ENCODE measurements at places on chromosomes 3 and 15.

DNA sequence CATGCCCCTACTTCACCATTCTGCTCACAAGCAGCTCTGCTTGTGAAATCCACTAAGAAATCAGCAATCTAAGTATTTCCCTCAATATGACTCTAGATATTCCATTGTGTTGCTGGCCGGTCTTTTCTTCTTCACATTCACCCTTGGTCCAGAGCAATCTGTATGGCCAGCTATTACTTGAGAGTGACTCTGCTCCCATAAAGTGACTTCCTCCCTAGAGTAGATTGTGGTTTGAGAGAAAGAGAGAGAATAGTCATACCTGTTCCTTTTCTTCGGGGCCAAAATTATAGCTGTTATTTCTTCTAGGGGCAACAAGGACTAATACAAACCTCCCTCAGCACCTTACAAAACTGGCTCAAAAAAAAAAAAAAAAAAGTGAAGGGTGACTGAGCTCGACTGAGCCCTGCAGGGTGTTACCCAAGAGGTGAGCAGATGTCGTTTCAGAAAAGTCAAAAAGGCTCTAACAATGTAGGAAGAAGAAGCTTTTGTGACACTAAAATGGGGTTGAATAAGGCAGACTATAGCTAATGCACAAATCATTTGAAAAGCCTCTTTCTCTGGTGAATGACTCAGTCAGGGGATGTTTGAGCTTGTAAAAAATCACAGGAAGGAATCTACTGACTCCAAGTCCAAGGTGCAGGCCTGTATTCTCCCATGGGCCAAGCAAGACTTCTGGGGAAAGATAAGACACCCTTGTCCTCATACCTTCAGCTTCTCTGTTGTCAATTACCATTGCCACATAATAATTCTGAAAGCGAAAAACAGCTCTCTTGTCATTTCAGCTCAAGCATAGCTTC, 161.0 kb upstream of the SLC24A5 start:
- H3K4me3 ChIP-seq, result no peak overlapping the region
- no peaks in the 10 kb centered on the region for H3K27me3 ChIP-seq
- H3K27ac ChIP-seq, result no peak overlapping the region
- H3K4me1 ChIP-seq, result no peaks in the 10 kb centered on the region
- DNase-seq, result no peak

DNA sequence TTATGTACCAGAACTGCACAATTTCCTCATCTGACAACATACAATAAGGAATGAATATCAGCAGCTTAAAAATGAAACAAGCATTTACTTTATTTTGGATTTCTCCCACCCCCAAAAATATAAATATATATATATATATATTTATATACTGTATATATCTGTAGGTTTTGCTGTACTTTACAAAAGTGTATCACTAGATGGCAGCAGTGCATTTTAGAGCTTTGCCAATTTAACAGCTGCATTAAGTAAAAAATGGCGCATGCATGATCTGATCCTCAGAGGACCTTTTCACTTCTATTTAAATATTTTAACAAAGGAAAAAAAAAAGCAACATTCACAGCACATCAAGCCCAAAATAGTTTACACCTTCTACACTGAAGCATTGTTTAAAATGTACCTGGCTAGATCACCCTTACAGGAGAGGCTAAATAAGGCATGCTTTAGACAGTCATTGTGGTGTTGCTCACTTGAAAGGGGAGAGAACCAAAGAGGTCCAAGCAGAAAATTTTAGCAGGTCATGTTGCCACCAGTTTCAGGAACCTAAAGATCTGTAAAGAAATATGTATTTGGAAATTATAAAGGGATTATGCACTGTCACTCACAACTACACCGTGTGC, 72.6 kb downstream of the NPTN start:
- peaks cover 91% of the 10 kb centered on the region for H3K36me3 ChIP-seq
- no peak overlapping the region for H3K4me3 ChIP-seq
- H3K27me3 ChIP-seq, result no peaks in the 10 kb centered on the region

DNA sequence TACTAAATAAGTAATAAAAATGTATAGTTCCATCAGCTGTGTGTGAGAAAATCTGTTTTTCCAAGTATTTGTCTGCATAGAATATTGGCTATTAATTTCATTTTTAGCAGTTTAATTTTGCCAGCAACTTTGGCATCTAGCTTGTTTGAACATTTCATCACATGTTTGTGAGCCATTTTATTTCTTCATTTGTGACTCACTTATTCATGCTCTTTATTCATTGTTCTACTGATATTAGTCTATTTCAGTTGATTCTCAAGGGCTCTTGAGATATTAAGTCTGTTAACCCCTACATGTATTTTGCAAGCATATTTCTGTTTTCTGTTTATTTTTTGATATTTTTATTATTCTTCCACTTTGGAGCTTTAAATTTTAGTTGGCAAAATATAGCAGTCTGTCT, 74.0 kb upstream of the PHLDB2 start:
- H3K36me3 ChIP-seq, result no peaks in the 10 kb centered on the region
- no peak overlapping the region for H3K4me3 ChIP-seq
- H3K4me1 ChIP-seq, result peaks cover 11% of the 10 kb centered on the region
- H3K27ac ChIP-seq, result no peak overlapping the region
- no peaks in the 10 kb centered on the region for H3K27me3 ChIP-seq
- DNase-seq, result no peak

- H3K4me1 ChIP-seq, result no peaks in the 10 kb centered on the region
- H3K36me3 ChIP-seq, result no peaks in the 10 kb centered on the region
- no peaks in the 10 kb centered on the region for H3K27me3 ChIP-seq
- DNase-seq, result no peak
- no peak overlapping the region for H3K27ac ChIP-seq
These were observed 98.1 kb downstream of the ZPLD1 start for GRCh38 chr3:102532901-102533300.

DNA sequence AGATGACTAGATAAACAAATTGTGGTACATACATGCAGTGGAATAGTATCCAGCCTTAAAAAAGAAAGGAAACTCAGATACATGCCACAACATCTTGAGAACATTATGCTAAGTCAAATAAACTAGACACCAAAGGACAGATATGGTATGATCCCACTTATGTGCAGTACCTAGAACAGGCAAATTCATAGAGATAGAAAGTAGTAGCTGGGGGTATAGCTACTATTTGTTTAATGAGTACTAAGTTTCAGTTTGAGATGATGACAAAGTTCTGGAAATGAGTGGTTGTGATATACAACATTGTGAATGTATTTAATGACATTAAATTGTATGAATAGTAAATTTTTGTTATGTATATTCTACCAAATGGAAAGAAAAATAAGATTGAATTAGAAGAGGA, 477.2 kb upstream of the CFAP20DC start:
- no peaks in the 10 kb centered on the region for H3K36me3 ChIP-seq
- no peaks in the 10 kb centered on the region for H3K4me1 ChIP-seq
- DNase-seq, result no peak

DNA sequence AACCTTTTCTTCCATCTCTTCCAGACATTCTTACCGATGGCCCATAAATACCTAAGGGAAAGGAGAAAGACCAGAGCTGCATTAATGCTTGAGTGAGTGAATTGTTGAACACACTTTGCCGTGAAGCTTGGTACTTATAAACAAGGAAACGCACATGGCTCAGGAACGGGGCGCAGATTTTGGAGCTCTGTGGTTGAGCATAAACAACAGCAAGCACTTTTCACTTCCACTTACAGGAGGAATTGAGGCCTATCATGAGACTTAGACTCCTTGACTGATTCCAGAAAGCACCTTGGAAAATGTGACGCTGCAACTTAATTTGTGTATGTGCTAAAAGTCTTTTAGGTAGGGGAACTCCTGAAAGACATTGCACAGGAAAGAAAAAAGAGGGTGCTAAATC, 197.5 kb upstream of the FEZF2 start:
- no peaks in the 10 kb centered on the region for H3K27me3 ChIP-seq
- no peak overlapping the region for H3K27ac ChIP-seq

DNA sequence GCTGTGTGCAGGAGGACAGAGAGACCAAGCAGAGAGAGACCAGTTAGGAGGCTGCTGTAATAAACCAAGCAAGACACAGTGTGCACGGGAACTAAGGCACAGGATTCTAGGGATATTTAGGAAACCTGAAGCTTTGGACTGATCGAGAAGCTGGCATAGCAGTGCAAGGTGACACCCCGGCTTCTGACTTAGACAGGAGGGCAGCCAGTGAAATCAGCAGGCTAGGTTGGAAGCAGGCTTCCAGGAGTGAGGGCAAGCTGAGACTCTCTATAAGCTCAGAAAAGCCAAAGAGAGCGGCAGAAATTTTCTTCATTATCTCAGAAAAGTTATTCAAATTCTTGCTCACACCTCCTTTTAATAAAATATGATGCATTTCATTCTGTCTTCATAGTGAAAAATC, 104.6 kb downstream of the LIPC start:
- DNase-seq, result no peak
- no peaks in the 10 kb centered on the region for H3K4me1 ChIP-seq
- H3K27me3 ChIP-seq, result no peaks in the 10 kb centered on the region
- no peaks in the 10 kb centered on the region for H3K36me3 ChIP-seq

- no peaks in the 10 kb centered on the region for H3K36me3 ChIP-seq
- DNase-seq, result peak; percentile 82
- H3K4me1 ChIP-seq, result no peaks in the 10 kb centered on the region
- no peaks in the 10 kb centered on the region for H3K27me3 ChIP-seq
These were observed 617.4 kb downstream of the CADM2 start for GRCh38 chr3:85576091-85576690.

- peaks cover 89% of the 10 kb centered on the region for H3K36me3 ChIP-seq
- H3K27ac ChIP-seq, result no peak overlapping the region
- no peaks in the 10 kb centered on the region for H3K4me1 ChIP-seq
- H3K27me3 ChIP-seq, result no peaks in the 10 kb centered on the region
These were observed 33.7 kb downstream of the DENND6A start for GRCh38 chr3:57659004-57659673.

GRCh38 chr3:150303768-150304167, 104.3 kb upstream of the TSC22D2 start:
- H3K27ac ChIP-seq, result no peak overlapping the region
- no peak overlapping the region for H3K4me3 ChIP-seq
- no peaks in the 10 kb centered on the region for H3K27me3 ChIP-seq
- no peak for DNase-seq
- no peaks in the 10 kb centered on the region for H3K4me1 ChIP-seq
- H3K36me3 ChIP-seq, result no peaks in the 10 kb centered on the region

- no peaks in the 10 kb centered on the region for H3K27me3 ChIP-seq
- H3K27ac ChIP-seq, result no peak overlapping the region
- no peaks in the 10 kb centered on the region for H3K4me1 ChIP-seq
- H3K36me3 ChIP-seq, result peaks cover 75% of the 10 kb centered on the region
- no peak overlapping the region for H3K4me3 ChIP-seq
These were observed 28.8 kb downstream of the ATG7 start for GRCh38 chr3:11300970-11301369.

DNA sequence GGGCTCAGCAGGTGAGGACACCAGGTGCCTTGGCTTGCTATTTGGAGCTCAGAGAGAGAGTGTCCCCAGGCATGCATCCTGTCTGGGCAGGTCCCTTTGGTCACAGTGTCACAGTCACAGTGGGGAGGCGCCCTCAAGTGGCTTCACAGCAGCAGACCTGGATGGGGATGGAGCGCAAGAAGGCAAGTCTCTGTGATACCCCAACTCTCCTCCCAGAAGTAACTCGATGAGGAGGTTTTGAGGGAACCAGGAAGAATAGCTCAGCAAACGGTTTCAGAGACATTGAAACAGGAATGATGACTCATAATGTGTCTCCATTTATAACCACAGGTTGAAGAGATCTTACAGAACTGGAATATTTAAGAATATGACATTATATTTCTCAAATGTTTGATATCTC, 66.5 kb upstream of the SH3GL3 start:
- peaks cover 26% of the 10 kb centered on the region for H3K27me3 ChIP-seq
- H3K36me3 ChIP-seq, result no peaks in the 10 kb centered on the region
- H3K27ac ChIP-seq, result no peak overlapping the region
- H3K4me3 ChIP-seq, result no peak overlapping the region
- peak; percentile 73 for DNase-seq
- H3K4me1 ChIP-seq, result peaks cover 9% of the 10 kb centered on the region

- DNase-seq, result no peak
- H3K4me3 ChIP-seq, result no peak overlapping the region
- peaks cover 16% of the 10 kb centered on the region for H3K4me1 ChIP-seq
- H3K27ac ChIP-seq, result no peak overlapping the region
- no peaks in the 10 kb centered on the region for H3K36me3 ChIP-seq
These were observed 88.2 kb upstream of the ABI3BP start for GRCh38 chr3:101081446-101081845.

DNA sequence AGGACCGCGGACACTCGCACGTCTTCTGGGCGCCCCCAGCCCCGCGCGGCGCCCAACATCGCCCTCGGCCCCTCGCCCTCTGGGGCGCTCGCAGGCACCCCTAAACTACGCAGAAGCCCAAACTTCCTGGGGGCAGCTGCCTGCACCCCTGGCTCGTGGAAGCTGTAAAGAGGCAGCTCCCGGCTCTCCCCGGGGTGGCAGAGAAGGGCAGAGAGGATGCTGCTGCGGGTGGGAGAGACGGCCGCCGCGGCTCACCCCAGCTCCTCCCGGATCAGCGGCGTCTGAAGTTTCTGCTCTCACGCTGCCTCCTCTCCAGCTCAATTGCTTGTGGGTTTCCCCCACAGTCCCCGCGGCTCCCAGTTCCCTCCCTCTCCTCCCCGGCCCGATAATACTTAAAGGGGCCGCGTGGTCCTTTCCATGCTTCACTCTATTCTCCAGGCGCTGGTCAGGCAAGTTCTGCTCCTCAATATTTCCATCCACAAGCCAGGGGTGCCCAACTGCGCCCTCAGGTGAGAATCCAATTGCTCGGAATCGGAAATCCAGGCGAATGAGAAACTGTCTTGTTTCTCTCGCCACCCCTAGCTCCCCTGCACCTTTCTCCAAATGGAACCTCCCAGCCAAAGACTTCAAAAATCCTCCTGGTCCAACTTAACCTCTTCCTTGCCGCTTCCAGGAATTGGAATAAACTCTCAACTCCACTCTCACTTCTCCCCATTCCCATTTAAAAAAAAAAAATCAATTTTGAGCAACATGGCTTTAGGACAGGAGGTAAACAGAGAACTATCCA, 748.5 kb downstream of the ROBO1 start:
- H3K27ac ChIP-seq, result peak overlapping the region; percentile 81
- H3K36me3 ChIP-seq, result no peaks in the 10 kb centered on the region
- peak overlapping the region; percentile 82 for H3K4me3 ChIP-seq
- peak; percentile 77 for DNase-seq
- H3K27me3 ChIP-seq, result peaks cover 17% of the 10 kb centered on the region
- peaks cover 26% of the 10 kb centered on the region for H3K4me1 ChIP-seq

GRCh38 chr3:99186016-99186415, 284.5 kb upstream of the DCBLD2 start:
- H3K4me1 ChIP-seq, result no peaks in the 10 kb centered on the region
- no peaks in the 10 kb centered on the region for H3K36me3 ChIP-seq
- H3K27ac ChIP-seq, result no peak overlapping the region
- no peak overlapping the region for H3K4me3 ChIP-seq
- no peaks in the 10 kb centered on the region for H3K27me3 ChIP-seq
- no peak for DNase-seq

- peak overlapping the region; percentile 99 for H3K27ac ChIP-seq
- peak overlapping the region; percentile 96 for H3K4me3 ChIP-seq
- H3K36me3 ChIP-seq, result peaks cover 10% of the 10 kb centered on the region
- no peak for DNase-seq
- H3K4me1 ChIP-seq, result peaks cover 48% of the 10 kb centered on the region
These were observed 564 bp upstream of the GABPB1 start for GRCh38 chr15:50355619-50355905.
